ENCODE measurements at places on chromosomes 4 and X.

- H3K4me3 ChIP-seq = no peak overlapping the region
- H3K4me1 ChIP-seq = no peaks in the 10 kb centered on the region
- H3K36me3 ChIP-seq = no peaks in the 10 kb centered on the region
- H3K27ac ChIP-seq = no peak overlapping the region
- H3K27me3 ChIP-seq = no peaks in the 10 kb centered on the region
Measured at GRCh38 chr4:21845663-21846062, 102.9 kb downstream of the KCNIP4 start.

GRCh38 chr4:2934077-2934812 is 29.0 kb downstream of the NOP14 start:
- peak overlapping the region; percentile 77 for H3K27ac ChIP-seq
- peak overlapping the region; percentile 59 for H3K4me3 ChIP-seq
- H3K4me1 ChIP-seq = peaks cover 21% of the 10 kb centered on the region

GRCh38 chr4:6267573-6267972 is 2.1 kb upstream of the WFS1 start:
- DNase-seq = no peak
- no peak overlapping the region for H3K27ac ChIP-seq
- H3K4me3 ChIP-seq = no peak overlapping the region
- H3K4me1 ChIP-seq = peaks cover 18% of the 10 kb centered on the region

DNA sequence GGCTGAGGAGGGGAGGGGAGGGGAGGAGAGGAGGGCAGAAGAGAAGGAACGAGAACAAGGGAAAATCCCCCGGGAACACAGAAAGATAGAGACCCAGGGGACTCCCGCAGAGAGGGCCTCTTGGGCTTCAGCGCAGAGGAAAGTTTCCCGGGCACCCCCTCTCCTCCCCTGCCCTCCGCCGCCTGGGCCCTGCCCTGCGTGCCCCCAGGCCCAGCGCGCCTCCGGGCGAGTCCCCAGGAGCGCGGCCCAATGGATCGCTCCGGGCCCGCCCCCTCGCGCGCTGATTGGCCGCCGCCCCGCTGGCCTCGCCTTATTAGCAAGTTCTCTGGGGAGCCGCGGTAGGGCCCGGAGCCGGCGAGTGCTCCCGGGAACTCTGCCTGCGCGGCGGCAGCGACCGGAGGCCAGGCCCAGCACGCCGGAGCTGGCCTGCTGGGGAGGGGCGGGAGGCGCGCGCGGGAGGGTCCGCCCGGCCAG is at the start of gene MSX1:
MSX1 (plus strand) TSS at position 341 of the 474 bp plus-strand sequence. CDS start 235 bp downstream, outside the sequence.
- no peak within 1 kb of the TSS for H3K27ac ChIP-seq
- H3K4me3 ChIP-seq = peak within 1 kb of the TSS; percentile 81
- peaks cover 15% of the 10 kb centered on the region for H3K27me3 ChIP-seq
- no peaks in the 10 kb centered on the region for H3K36me3 ChIP-seq
- peaks cover 8% of the 10 kb centered on the region for H3K4me1 ChIP-seq

GRCh38 chr4:137502339-137503129 is 29.8 kb downstream of the PCDH18 start:
- no peak overlapping the region for H3K4me3 ChIP-seq
- no peaks in the 10 kb centered on the region for H3K36me3 ChIP-seq
- DNase-seq = no peak
- H3K27ac ChIP-seq = no peak overlapping the region
- H3K4me1 ChIP-seq = peaks cover 3% of the 10 kb centered on the region

DNA sequence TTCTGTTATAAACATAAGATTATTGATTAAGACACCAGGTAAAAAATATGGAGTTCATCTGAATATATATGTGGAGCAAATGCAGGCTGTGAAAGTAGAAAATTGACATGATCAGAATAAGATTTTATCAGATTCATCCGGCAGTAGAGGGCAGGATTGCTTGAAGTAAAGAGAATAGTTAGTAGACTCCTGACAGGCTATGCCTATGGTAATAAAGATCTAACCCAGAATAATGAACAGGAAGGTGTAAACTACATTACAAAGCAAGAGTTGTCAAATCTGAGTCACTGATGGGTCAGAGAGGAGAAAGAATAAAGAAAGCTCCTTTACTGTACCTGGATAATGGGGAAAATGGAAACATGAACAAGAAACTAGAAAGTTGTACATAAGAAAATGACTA is 20.8 kb upstream of the TMEM184C start:
- H3K36me3 ChIP-seq = no peaks in the 10 kb centered on the region
- no peak overlapping the region for H3K4me3 ChIP-seq
- no peak overlapping the region for H3K27ac ChIP-seq
- H3K4me1 ChIP-seq = no peaks in the 10 kb centered on the region
- no peak for DNase-seq
- no peaks in the 10 kb centered on the region for H3K27me3 ChIP-seq

GRCh38 chr4:87060957-87061356 is 126.1 kb downstream of the AFF1 start:
- DNase-seq = no peak
- peaks cover 3% of the 10 kb centered on the region for H3K4me1 ChIP-seq
- H3K27me3 ChIP-seq = no peaks in the 10 kb centered on the region
- no peak overlapping the region for H3K4me3 ChIP-seq
- H3K36me3 ChIP-seq = no peaks in the 10 kb centered on the region

DNA sequence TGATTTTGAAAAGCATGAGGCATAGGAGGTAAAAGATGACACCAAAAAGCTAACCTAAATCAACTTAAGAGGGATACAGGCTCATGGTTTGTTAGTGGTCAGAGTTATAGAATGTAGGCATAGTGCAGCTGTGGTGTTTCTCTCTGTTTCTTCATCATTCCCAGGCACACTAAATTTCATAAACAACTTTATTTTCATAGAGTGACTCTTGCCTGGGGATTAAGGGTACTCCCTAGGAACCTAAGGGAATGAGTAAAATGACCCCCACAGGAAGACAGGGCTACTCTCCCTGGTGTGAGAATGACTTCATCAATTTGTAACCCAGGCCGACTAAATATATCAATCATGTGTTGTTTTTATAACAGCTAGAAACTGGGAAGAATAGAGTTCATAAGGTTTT is 11.1 kb downstream of the FABP2 start:
- DNase-seq = no peak
- H3K27ac ChIP-seq = no peak overlapping the region
- H3K4me3 ChIP-seq = no peak overlapping the region
- no peaks in the 10 kb centered on the region for H3K36me3 ChIP-seq
- H3K27me3 ChIP-seq = no peaks in the 10 kb centered on the region

- DNase-seq = peak; percentile 21
- no peaks in the 10 kb centered on the region for H3K4me1 ChIP-seq
- H3K4me3 ChIP-seq = no peak overlapping the region
- no peak overlapping the region for H3K27ac ChIP-seq
- H3K36me3 ChIP-seq = no peaks in the 10 kb centered on the region
Measured at GRCh38 chr4:5979981-5980380, 38.2 kb downstream of the C4orf50 start.

DNA sequence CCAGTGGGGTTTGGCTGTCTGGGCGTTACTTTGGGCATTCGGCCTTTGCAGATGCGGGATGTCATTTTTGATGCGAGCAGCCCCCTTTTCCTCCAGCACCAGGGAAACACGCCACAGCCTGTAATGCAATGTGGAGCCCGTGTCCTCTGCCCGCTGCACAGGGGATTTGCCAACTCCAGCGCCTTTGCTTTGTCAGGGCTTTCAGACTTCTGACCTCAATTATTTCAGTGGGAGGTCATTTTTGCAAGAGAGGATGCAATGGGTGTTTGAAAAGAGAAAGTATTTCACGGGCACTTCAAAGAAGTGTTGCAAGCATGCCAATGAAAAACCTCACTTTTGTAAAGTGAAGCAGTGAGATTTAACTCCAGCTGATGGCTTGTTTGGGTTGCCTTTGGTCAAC is 11.5 kb downstream of the CLCN4 start:
- H3K27me3 ChIP-seq = no peaks in the 10 kb centered on the region
- no peak overlapping the region for H3K27ac ChIP-seq
- no peak overlapping the region for H3K4me3 ChIP-seq
- no peak for DNase-seq
- no peaks in the 10 kb centered on the region for H3K4me1 ChIP-seq
- H3K36me3 ChIP-seq = no peaks in the 10 kb centered on the region

- no peak overlapping the region for H3K27ac ChIP-seq
- no peaks in the 10 kb centered on the region for H3K27me3 ChIP-seq
- DNase-seq = no peak
- no peaks in the 10 kb centered on the region for H3K4me1 ChIP-seq
- H3K36me3 ChIP-seq = peaks cover 10% of the 10 kb centered on the region
- no peak overlapping the region for H3K4me3 ChIP-seq
Measured at GRCh38 chr4:48858130-48858529, 27.2 kb downstream of the OCIAD1 start.

DNA sequence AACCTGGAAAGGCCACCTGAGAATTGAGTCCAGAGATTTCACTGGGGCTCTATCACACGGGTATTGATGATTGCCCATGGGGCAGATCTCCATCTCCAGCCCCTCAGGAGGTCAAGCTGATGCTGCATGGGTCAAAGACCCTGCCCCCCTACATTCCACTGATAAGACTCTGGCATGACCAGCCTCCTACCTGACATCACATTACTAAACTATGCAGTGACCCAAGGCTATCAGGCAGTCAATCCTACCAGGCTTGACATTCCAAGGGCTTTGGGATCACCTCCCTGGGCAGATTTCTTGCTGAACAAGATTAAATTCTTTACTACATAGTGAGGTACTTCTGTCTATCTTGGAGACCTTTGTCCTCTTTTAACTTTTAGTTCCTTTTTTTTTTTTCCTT is 192.7 kb upstream of the STS start:
- DNase-seq = no peak
- no peaks in the 10 kb centered on the region for H3K36me3 ChIP-seq
- H3K27ac ChIP-seq = no peak overlapping the region
- H3K4me3 ChIP-seq = no peak overlapping the region
- H3K27me3 ChIP-seq = no peaks in the 10 kb centered on the region
- H3K4me1 ChIP-seq = no peaks in the 10 kb centered on the region

DNA sequence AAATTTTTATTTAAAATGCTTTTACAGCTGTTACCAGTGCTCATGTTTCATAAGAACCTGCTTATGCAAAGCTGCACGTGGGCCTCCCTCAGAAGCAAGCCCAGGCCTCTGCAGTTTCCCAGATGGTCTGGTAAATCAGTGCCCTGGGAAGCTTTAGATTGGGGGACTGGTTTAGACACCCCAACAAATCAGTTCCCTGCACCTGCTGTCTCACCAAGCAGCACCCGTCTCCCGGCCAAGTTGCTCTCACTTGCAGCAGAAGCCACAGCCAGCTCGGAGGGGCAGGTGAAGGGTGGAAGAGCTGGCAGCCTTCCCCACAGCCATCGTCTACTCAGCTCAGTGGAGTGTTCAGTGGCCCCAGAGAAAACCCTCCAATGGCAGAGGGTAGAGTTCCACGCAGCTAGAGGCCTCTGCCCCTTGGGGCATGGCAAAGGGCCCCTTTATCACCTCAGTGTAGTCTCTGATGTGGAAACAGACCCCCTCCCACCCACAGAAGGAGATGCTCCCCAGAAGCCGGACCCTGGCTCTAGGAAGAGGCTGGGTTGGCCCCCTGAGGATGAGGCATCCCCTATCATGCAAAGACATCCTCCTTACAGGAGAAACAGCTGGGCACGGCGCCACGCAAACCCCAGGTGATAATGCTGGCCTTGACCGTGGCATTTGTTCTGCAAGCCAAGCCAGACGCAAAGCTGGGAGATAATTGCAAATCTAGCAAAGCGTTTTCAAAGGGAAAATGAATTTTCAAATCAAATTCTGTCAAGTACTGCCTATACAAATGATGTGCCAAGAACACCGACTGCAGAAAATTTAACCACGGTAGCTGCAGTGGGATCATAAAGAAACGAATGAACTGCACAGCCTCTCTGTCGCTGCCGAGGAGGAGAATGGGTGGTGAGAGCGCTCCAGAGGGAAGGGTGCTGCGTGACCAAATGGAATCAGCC is 51.9 kb downstream of the ZFYVE28 start:
- no peak overlapping the region for H3K4me3 ChIP-seq
- no peaks in the 10 kb centered on the region for H3K27me3 ChIP-seq
- no peak for DNase-seq
- no peak overlapping the region for H3K27ac ChIP-seq
- H3K36me3 ChIP-seq = no peaks in the 10 kb centered on the region
- peaks cover 11% of the 10 kb centered on the region for H3K4me1 ChIP-seq

- H3K4me1 ChIP-seq = no peaks in the 10 kb centered on the region
- H3K27ac ChIP-seq = no peak overlapping the region
- H3K36me3 ChIP-seq = no peaks in the 10 kb centered on the region
- no peak overlapping the region for H3K4me3 ChIP-seq
Measured at GRCh38 chr4:93649828-93650227, 178.7 kb upstream of the ATOH1 start.

DNA sequence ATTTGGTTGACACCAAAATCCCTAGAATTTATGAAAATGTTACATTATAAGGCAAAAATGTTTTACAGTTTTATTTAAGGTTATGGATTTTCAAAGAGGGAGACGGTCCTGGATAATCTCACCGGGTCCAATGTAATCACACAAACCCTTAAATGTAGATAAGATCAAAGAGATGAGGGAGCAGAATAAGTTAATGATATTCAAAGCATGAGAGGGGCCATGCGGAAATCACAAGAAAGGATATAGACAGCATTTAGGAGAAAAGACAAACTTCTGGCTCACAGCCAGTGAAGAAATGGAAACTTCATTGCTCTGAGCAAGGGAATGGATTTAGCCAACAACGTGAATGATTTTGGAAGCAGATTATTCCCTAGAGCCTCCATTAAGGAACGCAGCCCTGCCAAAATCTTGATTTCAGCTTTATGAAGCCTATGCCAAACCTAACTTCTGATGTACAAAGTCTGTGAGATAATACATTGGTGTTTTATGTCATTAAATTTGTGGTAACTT is 684.4 kb upstream of the GNPDA2 start:
- no peak overlapping the region for H3K4me3 ChIP-seq
- no peaks in the 10 kb centered on the region for H3K4me1 ChIP-seq
- DNase-seq = no peak
- no peaks in the 10 kb centered on the region for H3K36me3 ChIP-seq

- no peak for DNase-seq
- H3K4me3 ChIP-seq = no peak overlapping the region
- H3K27ac ChIP-seq = no peak overlapping the region
- H3K27me3 ChIP-seq = no peaks in the 10 kb centered on the region
Measured at GRCh38 chrX:37818031-37818430, 29.3 kb downstream of the DYNLT3 start.

DNA sequence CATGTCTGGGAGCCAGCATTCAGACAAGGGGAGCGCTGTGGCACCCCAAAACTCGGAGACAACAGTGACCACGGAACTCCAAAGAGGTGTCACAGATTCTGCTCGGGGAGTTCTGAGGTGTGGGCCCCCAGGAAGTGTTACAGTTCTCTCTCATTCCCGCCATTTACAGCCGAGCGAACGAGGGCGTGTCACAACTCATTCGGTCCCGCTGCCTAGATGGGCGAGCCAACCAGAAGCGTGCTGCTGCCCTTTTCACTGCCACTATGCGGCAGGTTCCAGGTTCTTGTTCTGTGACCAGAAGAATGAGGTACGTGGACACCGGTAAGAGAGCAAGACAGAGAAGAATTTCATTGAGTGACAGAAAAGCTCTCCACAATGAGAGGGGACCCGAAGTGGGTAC is 1370.6 kb upstream of the AGA start:
- H3K27me3 ChIP-seq = no peaks in the 10 kb centered on the region
- no peaks in the 10 kb centered on the region for H3K4me1 ChIP-seq
- no peak for DNase-seq
- H3K36me3 ChIP-seq = no peaks in the 10 kb centered on the region

Data from ascending aorta (tissue), 2 donors.